Lower lobe of right lung (tissue), 2 donors: ENCODE measurements at places on chromosomes 7 and 10. TPM values are rescaled to one million over a fixed set of nuclear protein-coding genes. Genes with fewer than 3 reads are reported as not detected.

TMEM270 gene
- total RNA-seq, result not detected

IKZF1 gene
- 61.9 TPM for total RNA-seq

SPDYE16 gene
- total RNA-seq, result 0.18 TPM

IRF5 gene
- total RNA-seq, result 46.0 TPM

FFAR4 gene
- total RNA-seq, result 13.7 TPM

NYAP1 gene
- 1.1 TPM for total RNA-seq

PON3 gene
- total RNA-seq, result 25.6 TPM

GNGT1 gene
- total RNA-seq, result not detected

SPAM1 gene
- not detected for total RNA-seq

XRCC2 gene
- 0.86 TPM for total RNA-seq

ASB4 gene
- total RNA-seq, result 0.50 TPM

GRCh38 chr7:117796889-117797288 is 76.4 kb downstream of the CTTNBP2 start:
- DNase-seq, result no peak

DNA sequence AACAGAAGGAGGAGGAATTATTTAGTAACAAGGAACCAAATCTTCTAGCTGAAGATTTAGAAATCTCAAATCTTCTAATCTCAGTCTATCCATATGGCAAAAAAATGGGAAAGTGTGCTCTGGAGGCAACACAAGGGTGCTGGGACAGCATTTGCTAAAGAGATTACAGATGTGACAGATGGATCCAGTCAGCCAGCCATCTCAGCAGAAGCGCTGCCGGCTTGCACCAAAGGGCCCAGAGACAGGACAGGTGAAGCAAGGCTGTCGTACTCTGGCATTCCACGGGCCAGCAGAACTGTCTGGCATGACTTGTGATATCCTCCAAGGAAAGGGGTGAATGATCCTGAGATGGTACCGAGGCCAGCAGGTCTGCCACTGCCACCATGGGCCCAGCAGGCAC is 45.7 kb upstream of the GJD4 start:
- no peak for DNase-seq

- DNase-seq, result no peak
Observed at GRCh38 chr10:78420946-78421735, 387.5 kb downstream of the RPS24 start.

GRCh38 chr10:103781329-103782061 is 73.9 kb downstream of the SH3PXD2A start:
- no peak for DNase-seq

DNA sequence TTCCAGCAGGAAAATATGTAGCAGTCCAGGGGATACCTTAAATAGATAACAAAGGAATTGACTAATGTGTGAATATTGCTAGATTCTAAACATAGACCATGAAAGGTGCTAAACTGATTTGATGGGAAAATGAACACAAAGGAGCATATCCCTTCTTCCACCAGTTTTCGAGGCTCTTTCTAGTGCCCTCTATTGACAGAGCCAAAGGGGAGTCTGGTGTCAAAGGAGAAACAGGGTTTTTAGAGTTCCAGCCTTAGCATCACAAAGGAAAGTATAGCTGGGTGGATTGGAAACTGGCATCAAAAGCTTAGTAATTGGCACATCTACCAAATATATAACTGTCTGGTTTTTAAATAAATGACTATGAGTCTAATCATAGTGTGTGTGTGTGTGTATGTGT is 636.8 kb downstream of the ETV1 start:
- DNase-seq, result no peak

DNA sequence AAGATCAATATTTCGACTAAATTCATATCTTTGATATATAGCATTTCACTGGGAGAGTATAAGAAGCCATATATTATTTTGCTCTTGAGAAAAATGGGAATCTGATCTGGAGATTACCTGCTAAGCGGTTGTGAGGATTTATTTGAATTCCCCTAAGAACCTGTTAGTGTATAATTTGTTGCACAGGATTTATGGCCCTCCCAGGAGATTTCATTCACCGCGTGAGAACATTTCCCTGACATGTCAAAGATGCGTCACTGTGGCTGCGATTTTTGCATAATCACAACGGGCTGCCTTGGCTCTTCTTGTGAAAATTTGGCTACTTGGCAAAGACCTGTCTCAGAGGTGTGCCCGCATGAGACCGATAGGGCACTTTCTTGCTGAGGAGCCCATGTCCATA is 184.7 kb upstream of the PFKP start:
- no peak for DNase-seq

DNA sequence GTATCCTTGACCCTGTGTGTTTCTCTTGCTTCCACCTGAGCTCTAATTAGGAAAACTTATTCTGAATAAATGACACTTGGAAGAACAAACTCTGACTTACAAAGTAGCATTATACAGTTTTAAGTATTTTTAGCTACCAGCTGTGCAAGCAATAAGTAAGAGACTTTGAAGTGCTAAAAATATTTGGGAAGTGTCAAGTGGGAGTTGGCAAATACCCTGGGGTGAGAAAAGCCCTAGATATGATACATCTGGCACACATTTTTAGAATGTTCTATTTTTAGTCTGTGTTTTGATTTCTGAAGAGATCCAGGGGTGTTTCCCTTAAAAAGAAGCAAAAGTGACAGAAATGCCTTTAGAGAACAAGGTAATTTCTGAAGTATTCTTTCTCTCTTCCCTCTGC is 132.7 kb upstream of the TEX47 start:
- no peak for DNase-seq

DNA sequence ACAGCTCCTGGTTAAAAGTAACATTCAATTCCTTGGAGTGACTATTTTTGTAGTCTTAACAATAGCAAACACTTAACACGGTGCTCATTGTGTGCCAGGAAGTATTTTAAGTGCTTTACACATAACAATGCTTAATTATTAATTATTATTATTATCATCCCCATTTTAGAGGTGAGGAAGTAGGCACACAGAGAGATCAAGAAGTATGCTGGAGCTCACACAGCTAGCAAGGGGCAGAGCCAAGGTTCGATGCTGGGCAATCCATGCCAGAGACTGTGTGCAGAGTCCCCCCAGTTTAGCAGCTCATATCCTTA is 48.2 kb upstream of the SMNDC1 start:
- DNase-seq, result no peak

DNA sequence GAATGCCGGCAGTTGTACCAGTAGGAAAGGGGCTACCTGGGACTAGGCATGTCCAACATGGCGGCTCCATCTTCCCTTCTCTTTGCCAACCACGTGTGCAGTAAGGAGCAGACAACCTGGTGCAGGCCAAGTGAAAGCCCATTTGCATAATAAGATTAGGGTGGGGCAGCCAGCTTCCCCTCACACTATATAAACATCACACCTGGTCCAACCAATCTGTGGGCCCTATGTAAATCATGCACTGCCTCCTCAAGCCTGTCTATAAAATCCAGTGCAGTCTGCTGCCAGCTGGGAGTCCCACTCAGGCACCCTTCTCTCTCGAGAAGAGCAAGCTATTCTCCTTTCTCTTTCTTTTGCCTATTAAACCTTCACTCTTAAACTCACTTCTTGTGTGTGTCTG is 429.3 kb downstream of the CALN1 start:
- no peak for DNase-seq
